KBM-7 (cell line): ENCODE measurements at places on chromosomes 6 and 20.

DNA sequence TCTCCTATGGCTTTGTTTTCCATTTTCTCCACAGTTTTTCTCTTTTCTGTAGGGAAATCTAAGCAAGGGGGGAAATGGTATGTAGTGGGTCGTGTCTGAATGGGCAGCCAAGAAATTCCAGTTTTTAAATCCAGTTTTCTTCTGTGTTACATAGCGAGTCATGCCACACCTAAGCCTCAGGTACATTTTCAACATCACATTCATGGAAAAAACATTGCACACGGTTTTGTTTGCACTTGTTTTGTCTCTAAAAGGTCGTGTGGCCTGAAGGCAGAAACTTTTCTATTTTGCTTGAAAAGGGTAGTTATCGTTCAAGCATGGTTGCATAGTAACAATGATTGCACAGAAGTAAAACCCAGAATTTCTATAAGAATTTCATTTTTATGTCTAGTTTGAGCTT, 70.5 kb downstream of the MOXD1 start:
- DNase-seq = no peak

DNA sequence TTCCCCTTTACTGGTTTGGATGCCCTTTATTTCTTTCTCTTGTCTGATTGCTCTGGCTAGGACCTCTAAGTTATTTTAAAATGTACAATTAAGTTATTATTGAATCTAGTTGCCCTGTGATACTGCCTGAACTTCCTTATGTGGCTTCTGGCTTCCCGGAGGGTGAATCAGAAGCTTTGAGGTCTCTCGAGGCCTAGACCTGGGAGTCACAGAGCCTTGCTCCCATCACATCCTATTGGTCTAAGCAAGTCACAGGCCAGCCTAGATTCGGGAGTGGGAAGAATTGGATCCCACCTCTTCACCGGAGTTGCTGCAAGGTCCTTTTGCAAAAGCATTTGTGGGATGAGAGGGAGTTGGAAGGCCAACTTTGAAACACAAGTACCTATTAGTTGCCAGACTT, 15.2 kb downstream of the BCAS4 start:
- no peak for DNase-seq

DNA sequence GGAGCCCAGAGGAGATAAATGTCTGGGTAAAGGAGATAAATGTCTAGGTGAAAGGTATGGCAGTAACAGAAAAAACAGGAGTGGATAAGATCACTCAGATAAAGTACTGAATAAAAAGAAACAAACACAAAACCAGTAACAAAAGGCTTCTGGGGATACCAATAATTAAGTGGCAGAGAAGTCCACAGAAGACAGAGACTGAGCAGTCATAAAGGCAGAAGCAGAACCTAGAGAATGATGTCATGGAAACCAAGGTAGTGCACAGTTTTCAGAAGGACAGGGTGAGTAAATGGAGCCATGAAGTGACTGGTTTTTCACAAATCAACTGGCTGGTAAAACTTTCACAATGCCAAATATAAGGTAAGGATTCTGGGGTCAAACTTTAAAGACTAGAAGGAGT, 80.9 kb upstream of the PLN start:
- no peak for DNase-seq

- no peak for DNase-seq
These were observed 90.7 kb upstream of the BEND6 start for GRCh38 chr6:56864171-56864616.

DNA sequence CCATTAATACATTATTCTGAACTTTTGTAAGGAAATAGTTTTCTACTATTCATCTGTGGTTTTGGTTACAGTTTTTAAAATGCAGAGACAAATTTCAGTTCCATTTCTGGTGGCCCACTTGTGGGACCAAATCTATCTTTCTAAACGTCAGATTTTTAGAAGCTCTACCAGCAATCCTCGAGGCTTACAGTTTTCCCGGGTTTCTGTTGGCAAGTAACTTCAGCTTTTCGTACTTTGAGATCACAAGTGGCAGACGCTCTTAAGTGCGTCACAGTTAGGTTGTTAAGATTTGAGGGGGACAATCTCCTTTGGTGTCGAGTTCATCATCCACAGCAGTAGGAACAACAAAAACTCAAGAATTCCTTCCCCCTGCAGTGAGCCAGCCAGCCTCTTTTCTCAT, 60.0 kb downstream of the JARID2 start:
- no peak for DNase-seq

GRCh38 chr6:97427648-97428047, 144.6 kb upstream of the MMS22L start:
- DNase-seq = no peak

GRCh38 chr20:37827605-37828004, 75.3 kb upstream of the VSTM2L start:
- DNase-seq = no peak

DNA sequence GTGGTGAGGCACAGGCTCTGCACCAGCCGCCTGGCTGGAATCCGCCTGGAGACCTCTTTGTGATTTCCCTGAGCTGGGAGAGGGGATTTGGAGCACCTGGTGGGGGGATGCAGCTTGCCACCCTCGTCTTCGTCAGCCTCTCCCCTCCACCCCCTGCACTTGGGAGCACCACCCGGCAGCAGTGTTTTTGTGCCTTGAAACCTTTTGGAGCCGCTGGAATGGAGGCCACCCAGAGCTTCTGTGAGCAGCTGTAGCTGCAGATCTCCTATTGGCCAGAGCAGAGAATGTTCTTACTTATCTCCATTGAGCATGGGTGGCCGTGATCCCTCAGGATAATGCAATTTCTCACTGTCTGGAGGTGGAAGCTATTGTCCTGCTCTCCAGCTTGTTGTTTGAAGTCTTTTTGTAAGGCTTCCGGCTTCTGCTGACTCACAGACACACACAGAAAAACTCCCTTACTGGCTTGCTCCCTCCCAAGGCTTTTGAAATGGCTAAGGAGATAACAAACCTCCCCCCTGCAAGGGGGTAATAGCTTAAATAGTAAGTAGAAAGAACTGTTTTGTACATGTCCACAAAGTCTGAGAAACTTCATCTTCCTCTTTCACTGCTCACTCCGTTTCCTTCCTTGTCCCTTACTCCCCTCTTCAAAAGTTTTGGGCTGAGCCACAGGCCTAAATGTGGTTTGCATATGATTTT, 271.2 kb downstream of the PRL start:
- peak; percentile 92 for DNase-seq

GRCh38 chr20:61800359-61801064, 265.2 kb downstream of the TAF4 start:
- DNase-seq = no peak

DNA sequence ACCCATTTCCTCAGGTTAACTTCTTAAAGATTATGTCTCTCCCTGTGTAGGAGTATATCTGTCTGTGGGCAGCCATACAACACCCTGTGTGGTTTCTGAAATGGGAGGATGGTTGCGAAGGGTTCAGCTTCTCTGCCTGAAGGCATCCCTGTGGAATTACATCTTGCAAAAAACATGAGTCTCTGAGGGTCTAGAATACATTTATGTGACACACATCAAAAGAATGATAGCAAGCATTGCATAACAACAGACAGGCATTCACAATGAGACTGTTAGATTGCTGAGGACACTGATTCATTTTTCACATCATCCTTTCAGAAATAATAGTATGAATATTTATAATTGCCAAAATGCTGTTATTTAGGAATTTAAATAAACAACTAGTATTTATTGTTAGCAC, 670.9 kb downstream of the HTR1B start:
- DNase-seq = no peak

DNA sequence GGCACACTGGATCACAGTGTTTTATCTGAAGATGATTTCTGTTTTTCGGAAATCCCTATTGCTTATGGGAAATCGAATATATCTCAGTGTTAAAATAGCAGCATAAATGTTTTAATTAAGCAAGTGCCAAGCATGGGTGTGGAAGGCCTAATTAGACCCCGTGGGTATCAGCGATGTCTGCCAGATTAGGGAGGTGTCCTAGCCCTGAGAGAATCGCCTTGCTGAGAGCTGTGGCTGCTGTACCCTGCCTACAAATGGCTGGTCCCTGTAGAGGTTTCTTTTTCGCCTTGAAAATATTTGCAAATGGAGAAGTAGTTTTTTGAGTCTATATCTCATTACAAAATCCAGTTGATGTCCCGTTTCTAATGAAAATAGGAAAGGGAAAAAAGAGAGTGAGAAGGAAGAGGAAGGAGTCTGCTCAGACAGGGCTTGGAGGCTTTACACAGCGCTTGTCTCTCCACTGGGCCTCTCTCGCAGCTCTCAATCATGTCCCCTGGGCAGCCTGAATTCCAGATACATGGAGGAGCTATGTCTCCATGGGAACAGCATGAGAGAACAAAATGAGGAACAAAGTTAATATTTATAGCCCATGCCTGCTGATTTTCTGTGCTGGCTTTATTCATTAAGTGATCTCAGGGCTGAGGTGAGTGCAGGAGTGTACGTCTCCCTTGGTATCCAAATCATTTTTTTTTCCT, 35.2 kb upstream of the BCLAF1 start:
- DNase-seq = peak; percentile 29

DNA sequence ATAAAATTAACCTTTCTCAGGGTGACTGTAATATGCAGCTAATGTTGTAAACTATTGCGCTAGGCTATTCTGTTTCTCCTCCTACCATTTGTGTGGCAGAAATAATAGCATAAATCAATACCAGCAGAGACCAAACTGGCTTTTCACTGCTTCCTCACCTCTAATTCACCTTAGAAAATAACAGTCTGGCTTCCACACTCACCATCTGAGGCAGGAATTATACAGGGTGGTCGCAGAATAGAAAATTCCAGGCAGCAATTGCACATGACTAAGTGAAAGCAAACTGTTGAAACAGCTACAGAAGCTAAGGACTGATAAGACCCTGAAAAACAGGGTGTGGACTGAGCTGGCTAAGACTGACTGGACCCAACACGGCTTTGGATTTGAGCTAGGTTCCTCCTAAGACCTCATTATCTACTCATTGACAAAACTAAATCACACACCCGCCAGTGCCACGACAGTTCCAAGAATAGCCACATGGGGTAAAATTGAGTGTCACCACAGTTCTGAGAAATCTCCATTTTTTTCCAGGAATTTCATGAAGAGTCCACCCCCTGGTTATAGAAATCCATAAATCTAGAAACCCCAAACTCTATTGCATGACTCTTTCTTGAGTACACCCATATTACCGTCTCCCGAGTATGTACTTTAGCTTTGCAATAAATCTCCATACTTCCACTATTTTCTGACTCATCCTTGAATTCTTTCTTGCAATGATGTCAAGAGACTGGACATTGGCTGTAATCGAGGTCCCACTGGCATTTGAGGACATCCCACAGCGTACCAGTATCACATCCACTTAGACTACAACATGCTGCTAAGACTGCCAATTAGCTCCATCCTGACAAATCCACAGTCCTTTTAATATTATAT, 60.9 kb upstream of the KCNQ5 start:
- DNase-seq = peak; percentile 68

DNA sequence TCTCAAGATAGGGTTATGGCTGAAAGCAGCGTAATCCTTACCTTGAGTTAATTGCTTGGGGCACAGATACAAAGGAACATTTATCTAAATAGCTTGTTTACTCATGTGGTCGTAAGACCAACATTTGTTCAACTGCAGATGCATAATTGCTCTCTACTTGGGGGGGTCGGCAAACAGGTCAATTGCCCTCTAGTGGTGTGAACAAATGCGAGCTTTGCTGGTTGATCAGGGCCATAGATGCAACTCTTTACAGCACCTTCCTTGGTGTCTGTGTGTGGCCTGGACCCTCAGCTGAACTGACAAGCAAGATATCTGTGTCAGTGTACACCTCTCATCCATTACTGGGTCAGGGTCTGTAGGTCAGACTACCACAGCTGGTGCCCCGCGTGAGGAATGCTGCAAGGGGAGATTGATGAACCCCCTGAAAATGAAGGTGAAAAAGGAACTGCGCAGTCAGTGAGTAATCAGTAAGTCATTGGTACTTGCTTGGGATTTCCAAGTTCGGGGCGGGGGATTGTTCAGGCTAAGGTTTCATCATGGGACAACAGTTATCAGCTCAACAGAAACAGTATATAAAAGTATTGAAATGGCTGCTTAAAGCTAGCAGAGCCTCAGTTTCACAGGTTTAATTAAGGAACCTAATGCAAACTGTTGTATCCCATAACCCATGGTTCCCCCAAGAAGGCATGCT, 24.0 kb downstream of the HLA-DPA1 start:
- no peak for DNase-seq

GRCh38 chr6:47651505-47651944, 46.9 kb upstream of the ADGRF4 start:
- DNase-seq = no peak

DNA sequence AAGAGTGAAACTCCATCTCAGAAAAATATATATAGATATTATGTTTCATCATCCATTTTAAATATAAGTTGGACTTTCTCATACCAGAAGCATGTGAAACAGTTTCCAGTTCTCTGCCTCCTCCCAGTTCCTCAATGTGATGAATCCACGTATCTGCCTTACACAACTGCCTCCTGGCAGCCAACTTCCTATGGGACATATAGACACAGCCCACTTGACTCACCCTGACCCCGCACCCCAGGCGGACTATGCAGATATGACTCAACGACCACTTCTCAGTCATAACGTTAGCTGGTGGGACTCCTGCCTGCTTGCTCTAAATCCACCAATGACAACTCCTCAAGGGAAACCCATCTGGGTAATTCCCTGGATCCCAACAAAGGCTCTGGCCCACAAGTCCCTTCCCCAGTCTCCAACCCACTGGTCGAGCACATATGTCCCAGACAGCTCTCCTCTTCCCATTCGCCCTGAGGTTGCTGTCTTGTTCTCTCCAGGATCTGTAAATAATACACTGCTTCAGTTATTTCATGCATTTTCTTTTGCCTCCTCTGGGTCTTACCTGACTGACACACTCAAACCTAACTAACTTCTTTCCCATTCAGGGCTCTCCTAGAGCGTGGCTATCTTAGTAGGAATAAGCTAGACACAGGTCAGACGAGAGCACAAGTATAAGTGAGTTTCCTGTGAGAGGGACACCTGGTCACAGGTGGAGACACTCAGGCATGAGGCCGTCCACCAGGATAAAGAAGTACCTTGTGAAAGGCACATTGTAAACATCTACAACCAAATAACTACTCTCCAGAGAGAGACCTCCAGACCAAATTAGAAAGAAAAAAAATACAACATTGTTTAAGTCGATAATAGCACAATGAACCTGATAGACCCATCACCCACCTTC, 548.5 kb downstream of the CD83 start:
- no peak for DNase-seq

DNA sequence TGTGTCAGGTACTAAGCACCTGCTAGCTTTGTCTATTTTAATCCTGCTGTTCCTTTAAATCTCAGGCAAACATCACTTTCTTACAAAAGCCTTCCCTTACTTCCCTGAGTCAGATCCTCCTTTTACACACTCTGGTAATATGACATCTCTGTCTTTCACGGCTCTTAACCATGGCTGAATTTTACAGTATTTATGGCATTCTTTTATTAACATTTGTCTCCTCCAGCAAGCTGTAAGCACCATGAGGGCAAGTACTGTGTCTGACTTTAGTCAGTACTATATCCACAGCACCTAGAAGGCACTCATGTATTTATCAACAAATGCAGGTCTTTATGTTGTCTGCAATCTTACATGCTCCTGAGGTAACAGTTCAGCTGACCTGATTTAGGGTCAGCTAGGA, 33.7 kb upstream of the HBS1L start:
- no peak for DNase-seq

- DNase-seq = no peak
These were observed 28.5 kb upstream of the MAP3K4 start for GRCh38 chr6:160962835-160963623.
